AG04450 (cell line): ENCODE measurements at places on chromosomes 6 and 20.

GRCh38 chr6:34390531-34391472 is 1.7 kb downstream of the NUDT3 start:
- DNase-seq, result no peak

GRCh38 chr20:47358039-47358671 is 1.7 kb upstream of the ZMYND8 start:
- DNase-seq, result no peak

GRCh38 chr6:116215414-116215813 is 38.5 kb downstream of the TSPYL4 start:
- no peak for DNase-seq

GRCh38 chr6:47235964-47236760 is 73.5 kb downstream of the TNFRSF21 start:
- DNase-seq, result no peak

- DNase-seq, result no peak
These were observed 349.8 kb downstream of the PRKN start for GRCh38 chr6:162377735-162378134.

DNA sequence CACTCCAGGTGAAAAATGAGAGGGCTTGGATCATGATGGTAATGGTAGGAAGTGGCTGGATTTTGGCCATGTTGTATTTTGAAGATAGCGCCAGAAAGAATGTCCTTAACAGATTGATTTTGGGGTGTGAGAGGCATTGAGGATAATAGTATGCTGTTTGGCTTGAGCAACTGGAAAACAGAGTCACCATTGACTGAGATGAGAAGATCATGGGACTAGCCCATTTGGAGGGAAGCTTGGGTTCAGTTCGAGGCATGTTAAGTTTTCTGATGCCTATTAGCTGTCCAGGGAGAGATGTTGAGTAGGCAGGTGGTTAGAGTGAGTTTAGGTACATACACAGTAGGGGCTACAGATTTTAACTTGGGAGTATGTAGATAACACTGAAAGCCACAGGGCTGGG is 23.3 kb downstream of the PLCG1 start:
- no peak for DNase-seq

GRCh38 chr20:62243106-62243505 is 4.8 kb downstream of the OSBPL2 start:
- no peak for DNase-seq

DNA sequence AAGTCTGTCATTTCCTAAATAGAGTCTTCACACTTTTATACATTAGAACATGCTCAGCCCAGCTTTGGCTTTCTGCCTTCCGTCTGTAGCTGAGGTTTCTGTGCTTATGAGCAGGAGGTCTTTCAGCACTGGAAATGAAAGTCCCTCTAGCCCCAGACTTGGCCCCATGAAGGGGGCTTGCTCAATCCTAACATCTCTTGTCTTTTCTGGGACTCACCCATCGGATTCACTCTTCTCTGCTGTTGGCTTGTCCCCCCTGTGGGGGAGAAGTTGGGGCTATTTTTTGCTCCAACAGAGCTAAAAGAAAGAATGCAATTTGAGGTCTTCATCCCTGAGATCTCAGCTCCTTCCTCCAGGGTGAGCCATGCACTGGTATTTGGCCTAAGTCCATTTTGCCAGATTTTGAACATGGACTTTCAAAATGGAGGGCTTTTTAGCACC is 177.7 kb downstream of the MRPL14 start:
- DNase-seq, result no peak

DNA sequence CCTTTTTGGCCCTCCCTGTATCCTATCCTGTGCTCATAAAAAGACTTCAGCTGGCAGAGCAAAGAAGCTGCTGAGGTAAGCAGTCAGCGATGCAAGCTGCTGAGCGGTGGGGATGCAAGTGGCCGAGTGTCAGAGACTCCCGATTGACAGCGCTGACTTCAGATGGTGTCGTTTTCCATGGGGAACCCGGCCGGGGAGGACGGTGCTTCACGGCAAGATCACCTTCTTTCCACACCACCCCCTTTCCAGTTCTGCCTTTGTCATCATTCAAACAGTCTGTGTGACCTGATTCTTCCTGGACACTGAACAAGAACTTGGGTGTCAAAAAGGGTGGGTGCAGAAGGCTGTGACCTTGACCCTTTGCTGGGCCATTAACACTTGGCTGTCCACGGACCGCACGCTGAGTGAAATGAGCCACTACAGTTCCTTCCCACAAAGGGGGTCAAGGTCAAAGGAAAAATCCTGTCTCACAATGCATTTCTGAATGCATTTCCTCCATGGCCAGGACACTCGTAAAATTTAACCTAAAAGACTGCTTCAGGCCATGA is 52.9 kb upstream of the UNC93A start:
- DNase-seq, result no peak

GRCh38 chr6:30135757-30136156 is at the start of gene TRIM40:
TRIM40 (plus strand) TSS chr6:30136140; CDS start chr6:30137037, 897 bp downstream.
- DNase-seq, result no peak

- no peak for DNase-seq
These were observed 25.5 kb downstream of the PDE10A start for GRCh38 chr6:165637586-165637985.

GRCh38 chr6:157445277-157446009 is 64.5 kb downstream of the ZDHHC14 start:
- no peak for DNase-seq

GRCh38 chr6:13427801-13428582 is 59.4 kb downstream of the GFOD1 start:
- DNase-seq, result no peak

GRCh38 chr6:108164815-108165706 is 761 bp upstream of the NR2E1 start:
- no peak for DNase-seq

- no peak for DNase-seq
These were observed 21.2 kb upstream of the RNGTT start for GRCh38 chr6:88984606-88985005.

GRCh38 chr6:37155394-37156312 is 14.3 kb upstream of the PIM1 start:
- DNase-seq, result no peak

GRCh38 chr20:48682529-48683363 is 145.1 kb downstream of the PREX1 start:
- DNase-seq, result peak; percentile 93

GRCh38 chr6:15254070-15254975 is 8.5 kb downstream of the JARID2 start:
- DNase-seq, result no peak
